ENCODE measurements at places on chromosomes 6 and 20.

GRCh38 chr20:47789081-47789763, 3.9 kb upstream of the SULF2 start:
- no peak for DNase-seq

- no peak for DNase-seq
Measured at GRCh38 chr6:45483501-45483900, 105.8 kb upstream of the SUPT3H start.

DNA sequence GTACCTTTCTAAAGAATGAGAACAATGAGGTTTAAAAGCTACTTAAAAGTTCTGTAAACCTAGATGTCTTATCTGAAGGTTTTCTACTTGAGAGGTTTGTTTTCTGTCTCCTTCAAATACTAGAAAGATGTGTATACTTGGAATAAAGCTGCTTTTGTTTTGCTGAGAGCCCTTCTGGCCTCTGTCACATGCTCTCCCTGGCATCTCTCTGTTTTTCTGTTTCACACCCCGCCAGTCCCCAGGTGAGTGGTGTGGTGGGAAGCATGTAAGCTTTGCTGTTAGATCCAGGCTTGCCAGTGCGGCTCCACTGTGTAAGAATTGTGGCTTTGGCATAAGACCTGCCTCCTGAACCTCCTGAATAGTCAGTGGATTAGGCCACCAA, 56.8 kb downstream of the SNX9 start:
- DNase-seq = no peak

- DNase-seq = no peak
Measured at GRCh38 chr6:138774370-138774769, 801 bp downstream of the CCDC28A start.

DNA sequence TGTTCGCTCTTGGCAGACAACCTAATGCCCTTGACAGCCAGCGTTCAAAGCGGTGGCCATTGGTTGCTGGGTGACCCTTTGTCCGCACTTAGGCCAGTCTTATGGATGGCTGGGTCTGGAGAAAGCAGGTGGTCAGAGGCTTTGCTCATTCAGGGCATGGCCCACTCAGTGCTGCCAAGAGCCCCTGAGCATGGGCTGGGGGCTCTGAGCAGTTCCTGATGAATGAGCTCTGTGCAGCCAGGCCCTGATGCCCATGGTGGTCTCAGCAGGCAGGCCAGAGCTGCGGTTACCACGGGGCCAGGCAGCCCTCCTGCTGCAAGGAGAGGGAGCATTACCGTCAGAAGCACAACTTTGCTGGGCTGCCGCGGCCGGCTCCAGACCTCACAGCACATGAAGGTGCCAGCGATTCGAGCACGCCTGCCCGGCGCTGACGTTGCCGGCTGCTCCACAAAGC, 36.3 kb downstream of the CDH4 start:
- DNase-seq = no peak

Data from activated CD8-positive, alpha-beta memory T cell treated with anti-CD3 and anti-CD28 coated beads, Interleukin-2, amount 50 U/mL, for 48 hours (primary cell).